Activated naive CD8-positive, alpha-beta T cell treated with anti-CD3 and anti-CD28 coated beads, Interleukin-2, amount 50 U/mL, for 24 hours (primary cell): ENCODE measurements at places on chromosomes 5 and 9.

DNA sequence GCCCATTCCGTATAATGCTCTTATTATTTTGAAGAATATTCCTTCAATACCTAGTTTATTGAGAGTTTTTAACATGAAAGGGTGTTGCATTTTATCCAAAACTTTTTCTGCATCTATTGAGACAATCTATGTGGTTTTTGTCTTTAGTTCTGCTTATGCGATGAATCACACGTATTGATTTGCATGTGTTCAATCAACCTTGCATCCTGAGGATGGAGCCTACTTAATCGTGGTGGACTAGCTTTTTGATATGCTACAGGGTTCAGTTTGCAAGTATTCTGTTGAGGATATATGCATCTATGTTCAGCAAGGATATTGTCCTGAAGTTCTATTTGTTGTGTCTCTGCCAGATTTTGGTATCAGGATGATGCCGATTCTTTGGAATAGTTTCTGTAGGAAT, 1070.3 kb upstream of the CDH18 start:
- no peak for DNase-seq

GRCh38 chr9:138063785-138064184, 186.2 kb downstream of the CACNA1B start:
- DNase-seq = no peak

- DNase-seq = no peak
These were observed 158.6 kb upstream of the GLRA1 start for GRCh38 chr5:152083231-152083630.

- DNase-seq = no peak
These were observed 193.4 kb upstream of the TUT7 start for GRCh38 chr9:86547571-86547970.

- no peak for DNase-seq
These were observed 247.9 kb upstream of the TRPC7 start for GRCh38 chr5:136613230-136613629.

- DNase-seq = no peak
These were observed 132.3 kb downstream of the ADAMTSL1 start for GRCh38 chr9:18606281-18606680.

- no peak for DNase-seq
These were observed 11.5 kb upstream of the ALDH1B1 start for GRCh38 chr9:38380872-38381534.

DNA sequence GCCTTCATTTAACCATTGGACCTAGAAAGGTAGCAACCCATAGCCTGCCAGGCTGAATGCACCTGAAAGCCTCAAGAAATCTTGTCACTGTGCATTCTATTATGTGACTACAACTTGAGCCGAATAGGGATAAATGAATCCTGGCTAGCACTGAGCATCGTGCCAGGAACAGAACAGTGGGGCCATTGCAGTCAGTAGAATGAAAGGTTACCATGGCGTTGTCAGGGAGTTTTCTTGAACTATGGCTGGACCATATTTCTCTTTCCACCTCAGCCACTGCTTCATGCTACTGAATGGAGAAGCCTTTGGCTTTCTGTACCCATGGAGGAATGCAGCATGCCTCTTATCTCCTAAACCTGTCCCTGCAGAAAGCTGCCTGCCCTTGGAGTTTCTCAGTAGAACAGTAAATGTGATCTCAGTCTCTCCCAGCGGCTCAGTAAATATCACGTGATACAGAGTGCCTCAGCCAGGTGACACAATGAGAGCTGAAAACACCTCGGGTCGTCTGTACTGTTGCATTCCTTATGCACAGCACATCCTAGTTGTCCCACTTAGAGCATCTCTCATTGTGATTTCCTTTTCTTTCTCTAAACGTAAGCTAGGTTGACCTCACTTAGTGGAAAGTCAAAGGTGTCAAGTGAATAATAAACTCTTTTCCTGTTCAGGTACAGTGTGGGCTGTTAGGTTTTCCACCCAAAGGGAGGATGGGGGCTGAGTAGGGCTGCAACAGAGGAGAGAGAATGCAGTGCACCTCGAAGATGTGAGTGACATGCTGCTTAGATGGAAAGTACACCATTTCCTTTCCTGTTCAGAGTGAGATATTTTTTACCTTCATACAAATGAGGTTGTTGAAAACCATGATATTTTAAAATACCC, 115.3 kb downstream of the MACIR start:
- DNase-seq = no peak

DNA sequence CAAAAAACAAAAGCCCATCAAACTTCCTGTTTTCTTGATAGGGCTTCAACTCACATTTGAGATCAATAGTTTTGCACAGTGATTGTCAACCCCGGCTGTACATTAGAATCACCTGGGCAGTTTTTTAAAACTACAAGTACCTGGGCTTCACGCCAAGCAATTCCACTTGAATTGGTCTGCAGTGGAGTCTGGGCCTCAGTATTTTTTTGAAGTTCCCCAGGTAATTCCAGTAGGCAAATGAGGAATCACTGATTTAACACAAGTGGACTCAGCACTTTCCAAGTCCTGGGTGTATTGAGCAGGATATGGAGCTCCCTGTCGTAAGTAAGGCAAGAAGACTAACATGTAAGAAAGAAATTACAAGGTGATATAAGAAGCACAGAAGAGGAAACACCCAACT, 14.8 kb upstream of the SMIM15 start:
- DNase-seq = no peak

- DNase-seq = no peak
These were observed 45.0 kb downstream of the SECISBP2 start for GRCh38 chr9:89363311-89363670.

- DNase-seq = no peak
These were observed 128.0 kb downstream of the RFX3 start for GRCh38 chr9:3397766-3398165.

DNA sequence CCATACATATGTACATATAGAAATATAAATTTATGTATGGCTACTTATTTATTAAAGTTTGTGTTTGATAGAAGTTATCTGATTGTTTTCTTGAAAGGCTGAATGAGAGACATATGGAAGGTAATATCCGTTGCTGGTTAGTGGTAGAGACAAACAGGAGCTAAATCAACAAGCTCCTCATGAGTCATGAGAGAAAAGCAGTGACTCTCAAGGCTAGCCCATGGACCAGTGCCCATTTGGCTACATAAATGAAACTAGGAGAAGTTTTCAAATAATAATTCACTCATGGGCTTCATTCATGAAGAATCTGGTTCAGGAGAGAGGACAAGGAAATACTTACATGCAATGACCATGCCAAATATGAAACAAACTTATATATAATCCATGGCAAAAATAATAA, 504.5 kb upstream of the ITGA1 start:
- DNase-seq = no peak

DNA sequence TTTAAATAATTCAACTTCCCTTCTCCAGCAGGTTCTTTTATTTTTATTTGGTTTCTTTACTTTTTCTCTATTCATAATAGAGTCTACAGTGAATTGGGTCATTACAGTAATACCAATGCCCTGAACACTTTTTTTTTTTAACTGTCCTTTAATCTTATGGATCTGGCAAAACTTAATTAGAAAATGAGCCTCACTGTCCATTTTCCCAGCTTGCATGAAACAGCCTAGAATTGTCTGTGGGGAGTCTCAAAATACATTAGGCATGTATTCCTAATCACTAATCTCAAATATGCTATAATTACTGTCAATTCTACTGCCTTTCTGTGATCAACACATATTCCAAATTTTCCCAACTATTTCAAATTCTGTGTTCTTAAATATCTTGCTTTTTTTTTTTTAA, 406.8 kb downstream of the ANXA1 start:
- DNase-seq = no peak

DNA sequence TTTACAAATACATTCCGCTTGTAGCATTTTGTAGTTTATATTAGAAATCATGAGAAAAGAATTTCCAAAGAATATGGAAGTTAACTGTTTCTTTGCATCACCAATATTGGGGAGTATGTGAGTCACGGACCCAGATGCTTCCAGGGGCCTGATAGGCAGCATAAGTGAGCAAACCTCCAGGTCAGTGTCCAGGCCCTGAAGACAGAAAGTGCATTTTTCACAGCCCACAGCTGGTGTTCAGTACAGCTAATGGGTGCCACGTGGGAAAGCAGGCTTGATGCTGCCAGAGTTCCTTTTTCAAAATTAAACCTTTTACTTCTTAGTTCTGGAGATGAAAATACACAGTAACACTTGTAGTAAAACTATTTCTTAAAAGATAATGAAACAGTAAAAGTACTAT, 454.4 kb upstream of the ACTBL2 start:
- no peak for DNase-seq
